Dermis blood vessel endothelial cell (primary cell): ENCODE measurements at places on chromosomes 4 and X.
A peak's percentile ranks its signal among the peaks of the same experiment; 100 is the strongest.

DNA sequence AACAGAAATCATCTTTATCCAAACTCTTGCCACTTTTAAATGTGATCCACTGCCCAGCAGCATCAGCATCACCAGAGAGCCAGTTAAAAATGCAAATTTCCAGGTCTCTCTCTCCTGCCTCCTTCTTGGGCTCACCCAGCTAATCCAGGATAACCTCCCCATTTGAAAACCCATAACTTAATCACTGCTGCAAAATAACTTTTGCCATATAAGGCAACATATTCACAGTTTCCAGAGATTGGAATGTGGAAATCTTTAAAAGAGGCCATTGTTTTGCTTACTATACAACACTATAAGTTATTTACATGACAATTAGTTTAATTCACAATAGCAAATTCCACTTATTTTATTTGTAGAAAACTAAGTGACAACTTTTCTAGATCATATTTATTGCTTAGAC, 4.8 kb upstream of the EXOSC9 start:
- peak; percentile 31 for DNase-seq

DNA sequence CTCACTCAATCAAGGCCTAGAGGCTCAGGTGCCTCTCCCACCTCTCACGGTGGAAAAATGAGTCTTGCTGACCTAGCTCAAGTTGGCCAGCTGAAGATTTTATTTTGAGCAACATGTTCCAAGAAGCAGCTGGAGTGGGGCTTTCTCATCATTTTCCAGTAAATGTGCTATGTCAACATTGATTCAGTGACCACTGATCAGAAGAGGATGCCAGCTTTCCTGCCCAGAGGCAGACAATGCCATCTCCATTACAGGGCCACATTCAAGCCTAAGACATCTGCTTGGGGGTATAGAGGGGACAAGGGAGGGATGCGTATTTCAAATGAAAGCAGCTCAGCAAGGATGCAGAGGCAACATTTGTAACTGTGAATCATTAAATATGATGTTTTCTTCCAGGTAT, 3.0 kb downstream of the MEPE start:
- no peak for DNase-seq

DNA sequence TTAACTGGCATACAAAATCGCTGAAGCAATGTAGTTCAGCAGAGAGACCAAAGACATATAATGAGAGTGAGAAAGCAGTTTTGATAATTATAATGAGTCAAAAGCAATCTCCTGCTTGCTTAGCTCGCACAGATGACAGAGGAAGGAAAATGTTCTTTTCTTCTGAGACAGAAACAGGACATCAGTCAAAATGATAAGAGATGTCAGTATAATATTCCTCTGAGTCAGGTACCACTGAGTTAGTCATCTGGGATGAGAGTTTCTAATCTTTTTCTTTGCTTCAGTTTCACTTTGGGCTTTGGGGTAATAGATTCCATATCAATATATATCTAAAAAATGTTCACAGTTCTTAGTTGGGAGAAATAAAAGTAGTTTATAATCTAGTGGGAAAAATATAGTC, 387.2 kb downstream of the PCDH7 start:
- DNase-seq, result no peak

GRCh38 chr4:5456296-5456845, 252.0 kb downstream of the EVC2 start:
- no peak for DNase-seq

DNA sequence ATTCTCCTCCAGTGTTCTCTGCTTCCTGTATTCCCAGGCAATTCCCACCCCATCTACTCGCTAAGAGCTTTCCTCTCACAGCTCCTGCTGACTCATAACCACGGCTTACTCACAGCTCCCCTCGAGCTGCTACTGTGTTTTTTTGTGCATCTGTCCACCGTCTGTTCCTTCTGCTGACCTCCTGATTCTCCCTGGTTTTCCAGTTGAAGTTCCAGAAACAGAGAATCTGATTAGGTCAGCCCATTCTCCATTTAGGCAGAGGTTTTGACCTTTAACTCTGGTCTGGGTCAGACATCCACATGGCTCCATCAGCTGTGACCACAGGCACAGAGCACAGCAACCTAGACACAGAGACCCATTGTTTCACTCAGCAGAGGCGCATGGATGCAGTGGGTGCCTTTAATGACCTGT, 5.5 kb upstream of the SMIM20 start:
- DNase-seq, result peak; percentile 87

GRCh38 chr4:182648766-182649165, 268.4 kb downstream of the DCTD start:
- DNase-seq, result peak; percentile 70

- DNase-seq, result no peak
These were observed 1.0 kb upstream of the ACSL1 start for GRCh38 chr4:184826691-184827270.

DNA sequence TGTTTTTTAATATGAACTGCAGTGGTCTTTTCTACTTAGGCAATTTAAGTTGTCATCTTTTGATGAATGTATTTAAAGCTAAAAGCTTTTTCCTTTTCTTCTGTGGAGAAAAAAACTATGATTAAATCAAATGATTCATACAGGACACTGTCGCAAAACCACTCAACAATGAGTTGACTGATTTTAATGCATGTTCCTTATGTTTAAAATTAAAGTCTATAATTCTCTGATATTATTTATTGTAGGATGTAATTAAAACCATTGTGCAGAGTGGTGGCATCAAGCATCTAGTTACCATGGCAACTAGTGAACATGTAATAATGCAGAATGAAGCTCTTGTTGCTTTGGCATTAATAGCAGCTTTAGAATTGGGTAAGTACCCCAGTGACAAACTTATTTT, 172.5 kb downstream of the RAP1GDS1 start:
- no peak for DNase-seq

- DNase-seq, result no peak
These were observed 1159.5 kb downstream of the ADGRL3 start for GRCh38 chr4:62359441-62360155.

- DNase-seq, result no peak
These were observed 31.8 kb downstream of the MSL3 start for GRCh38 chrX:11789809-11790208.

DNA sequence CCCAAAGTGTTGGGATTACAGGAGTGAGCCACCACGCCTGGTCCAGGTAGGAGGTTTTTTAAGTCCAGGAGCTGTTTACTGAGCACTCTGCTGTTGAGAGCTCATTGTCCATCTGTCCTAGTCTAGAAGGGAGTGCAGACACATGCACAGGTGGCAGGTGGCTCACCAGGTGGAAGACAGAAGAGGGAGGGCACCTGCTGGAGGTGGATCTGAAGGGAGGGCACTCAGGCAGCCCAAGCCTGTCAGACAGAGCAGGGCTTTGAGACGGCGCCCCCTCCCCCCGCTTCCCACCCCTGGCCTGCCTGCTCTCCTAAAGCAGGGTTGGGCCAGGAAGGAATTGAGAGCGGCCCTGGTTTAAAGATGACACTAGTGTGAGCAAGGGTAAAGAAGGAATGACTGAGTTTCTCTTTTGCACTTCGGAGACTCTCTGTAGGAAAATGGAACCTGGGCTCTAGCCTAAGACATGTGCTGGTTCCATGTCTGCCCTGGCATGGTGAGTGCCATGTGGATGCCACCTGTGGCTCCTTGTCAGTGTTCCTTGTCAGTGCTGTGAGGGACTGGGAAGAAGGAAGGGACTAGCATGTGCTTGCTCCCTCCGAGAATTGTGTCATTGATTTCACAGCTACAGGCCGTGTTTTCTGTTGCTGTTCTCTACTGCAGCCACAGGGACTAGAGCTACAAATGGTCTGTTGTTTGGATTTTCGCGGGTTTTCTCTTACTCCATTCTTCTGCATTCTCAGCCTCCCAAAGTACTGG, 108.6 kb downstream of the TNIP2 start:
- no peak for DNase-seq

DNA sequence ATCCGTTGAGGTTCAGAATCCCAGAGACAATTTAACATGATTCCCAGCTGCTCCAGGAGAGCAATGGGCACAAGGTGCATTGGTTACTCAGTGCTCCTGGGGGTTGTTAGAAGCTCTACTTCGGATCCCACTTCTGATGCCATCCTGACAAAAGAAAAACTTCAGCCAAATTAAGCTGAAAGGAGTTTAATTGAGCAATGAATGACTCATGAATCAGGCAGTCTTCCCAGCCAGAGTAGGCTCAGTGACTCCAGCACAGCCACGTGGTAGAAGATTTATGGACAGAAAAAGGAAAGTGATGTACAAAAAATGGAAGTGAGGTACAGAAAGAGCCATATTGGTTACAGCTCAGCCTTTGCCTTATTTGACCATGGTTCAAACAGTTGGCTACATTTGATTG, 95.7 kb downstream of the PWWP3B start:
- DNase-seq, result no peak

- DNase-seq, result no peak
These were observed 660.5 kb upstream of the PABPC4L start for GRCh38 chr4:134862116-134862515.

GRCh38 chrX:5936438-5936837, 292.2 kb downstream of the NLGN4X start:
- DNase-seq, result no peak

- DNase-seq, result peak; percentile 86
These were observed 15.1 kb downstream of the SLC2A9 start for GRCh38 chr4:10006231-10006600.

- DNase-seq, result no peak
These were observed 129.9 kb downstream of the CBR4 start for GRCh38 chr4:168880072-168880675.

DNA sequence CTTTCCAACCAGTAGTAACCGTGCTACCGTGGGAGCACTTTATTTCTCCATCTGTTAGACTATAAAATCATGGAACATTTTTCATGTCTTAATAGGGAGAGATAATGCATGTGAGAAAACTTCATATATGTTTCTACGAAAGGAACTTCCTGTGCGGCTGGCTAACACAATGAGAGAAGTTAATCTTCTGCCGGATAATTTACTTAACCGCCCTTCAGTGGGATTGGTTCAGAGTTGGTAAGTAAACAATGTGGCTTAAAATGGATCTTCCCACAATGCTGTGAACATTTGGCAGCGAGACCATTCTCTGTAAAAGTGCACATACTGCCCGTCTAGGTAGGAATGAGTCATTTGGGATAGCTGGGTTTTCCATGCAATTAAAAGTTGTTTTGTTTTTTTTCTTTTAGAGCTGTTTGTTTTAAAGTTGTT, 29.6 kb downstream of the PDK3 start:
- DNase-seq, result peak; percentile 80

DNA sequence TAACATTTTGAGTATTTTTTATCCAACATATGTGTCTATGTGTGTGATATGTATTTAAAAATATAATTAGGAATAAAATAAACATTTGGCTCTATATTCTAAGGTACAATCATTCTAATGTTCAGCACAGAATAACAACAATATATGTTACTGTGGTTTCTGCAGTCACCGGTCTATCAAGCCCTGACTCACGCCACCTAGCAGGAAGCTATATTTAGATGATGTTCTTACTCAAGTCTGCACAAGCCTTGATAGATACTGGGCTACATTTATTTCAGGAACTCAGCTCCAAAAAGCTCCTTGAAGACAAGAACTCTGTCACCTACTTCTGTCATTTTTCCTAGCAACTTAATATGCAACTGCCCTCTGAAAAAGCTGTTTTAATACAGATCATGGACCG, 152.0 kb upstream of the FTHL17 start:
- DNase-seq, result peak; percentile 53

GRCh38 chr4:42284030-42284429, 113.3 kb upstream of the SHISA3 start:
- DNase-seq, result no peak

- DNase-seq, result no peak
These were observed 56.7 kb upstream of the IRF2 start for GRCh38 chr4:184531008-184531407.

DNA sequence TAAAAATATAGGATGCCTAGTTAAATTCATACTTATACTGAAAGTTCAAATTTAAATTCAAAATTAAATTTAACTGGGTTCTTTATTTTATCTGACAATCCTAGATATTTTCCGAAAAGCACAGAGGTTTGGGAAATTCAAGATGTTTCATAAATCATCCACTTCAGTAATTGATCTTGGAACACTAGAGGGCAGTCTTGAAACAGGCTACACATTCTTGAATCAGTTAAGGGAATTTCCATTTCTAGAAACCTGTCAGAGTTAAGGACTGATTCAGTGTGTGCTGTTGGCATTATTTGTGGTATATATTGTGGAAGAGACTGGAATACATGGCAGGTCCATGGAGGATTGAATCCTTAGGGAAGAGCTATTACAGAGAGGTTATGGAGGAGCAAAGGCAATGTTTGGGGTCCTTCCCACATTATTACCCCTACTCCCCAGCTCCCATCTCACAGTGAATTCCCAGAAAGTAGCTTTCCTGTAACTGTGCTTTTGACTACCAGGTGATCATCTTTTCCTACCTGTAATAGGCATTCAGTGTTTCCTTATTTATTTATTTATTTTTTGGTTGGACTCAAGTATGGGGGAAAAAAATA, 92.9 kb downstream of the EGF start:
- peak; percentile 80 for DNase-seq

GRCh38 chrX:30060718-30061117, 154.6 kb upstream of the MAGEB2 start:
- peak; percentile 5 for DNase-seq

DNA sequence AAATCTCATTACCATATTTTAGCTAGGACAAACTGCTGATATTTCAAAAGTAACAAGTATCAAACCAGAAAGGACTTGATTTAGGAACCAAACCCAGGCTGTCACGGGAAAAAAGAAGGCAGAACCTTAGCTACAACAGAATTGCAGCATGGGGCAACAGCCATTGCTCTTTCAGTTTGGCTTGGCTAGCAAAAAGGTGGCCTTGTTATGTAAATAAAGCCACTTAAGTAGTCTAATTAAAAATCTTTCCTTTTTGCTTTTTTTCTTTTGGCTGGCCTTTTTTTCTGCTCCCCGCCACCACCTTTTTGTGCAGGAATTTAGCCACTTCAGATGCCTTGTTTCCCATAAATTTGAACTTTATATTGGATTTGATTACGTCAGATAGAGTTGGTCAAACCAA, 235.9 kb downstream of the CPXCR1 start:
- DNase-seq, result no peak

GRCh38 chr4:108646706-108647105, 3.7 kb upstream of the OSTC start:
- no peak for DNase-seq

- DNase-seq, result no peak
These were observed 164.3 kb upstream of the MAMLD1 start for GRCh38 chrX:150198776-150199175.

GRCh38 chrX:120205816-120206753, 44.5 kb upstream of the ZBTB33 start:
- no peak for DNase-seq

DNA sequence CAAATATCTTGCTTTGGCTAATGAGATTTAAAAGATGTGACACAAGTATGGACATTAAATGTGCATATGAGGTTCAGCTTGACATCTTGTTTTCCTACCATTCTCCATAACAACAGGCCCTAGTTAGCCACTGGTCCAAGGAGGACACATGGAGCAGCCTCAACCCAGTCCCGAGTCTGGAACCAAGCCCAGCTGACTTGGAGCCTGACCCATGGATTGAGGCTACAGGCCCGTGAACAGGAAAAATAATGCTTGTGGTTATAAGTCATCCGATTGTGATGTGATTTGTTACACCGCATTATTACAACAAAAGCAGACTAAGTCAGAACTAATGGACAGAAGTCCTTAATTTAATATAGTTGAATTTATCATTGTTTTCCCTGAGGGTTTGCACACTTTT, 123.2 kb upstream of the BANK1 start:
- no peak for DNase-seq

- peak; percentile 71 for DNase-seq
These were observed at the start of gene AADAT for GRCh38 chr4:170089668-170090351. TSS of gene AADAT (minus strand) at chr4:170089956. CDS start at chr4:170089690, 266 bp downstream.

- DNase-seq, result no peak
These were observed 344.5 kb upstream of the RASGEF1B start for GRCh38 chr4:81816031-81816761.

- DNase-seq, result no peak
These were observed 145.7 kb downstream of the VSIG4 start for GRCh38 chrX:65894133-65894532.
